ENCODE measurements at places on chromosomes 12 and 14. TPM values are rescaled to one million over a fixed set of nuclear protein-coding genes. Genes with fewer than 3 reads are reported as not detected.

Gene DENND5B
- total RNA-seq, result 0.10 TPM

Gene KERA
- not detected for total RNA-seq

Gene CCNB1IP1
- total RNA-seq, result 24.5 TPM

Gene ZDHHC22
- total RNA-seq, result not detected

Gene TSHR
- total RNA-seq, result 3.6 TPM

Gene ANKRD33
- total RNA-seq, result not detected

Gene PTHLH
- total RNA-seq, result not detected

Gene TCHP
- 35.1 TPM for total RNA-seq

Gene RACGAP1
- 112 TPM for total RNA-seq

Gene BCL11B
- 95.8 TPM for total RNA-seq

Gene PSMC1
- total RNA-seq, result 110 TPM

Gene GDF3
- not detected for total RNA-seq

Gene PPM1H
- total RNA-seq, result not detected

Gene MYF6
- not detected for total RNA-seq

Gene CACNA2D4
- total RNA-seq, result 15.1 TPM

Gene TCL1A
- total RNA-seq, result not detected

Gene OR9K2
- not detected for total RNA-seq

Gene KRT80
- total RNA-seq, result not detected

Gene HCAR3
- total RNA-seq, result 0.27 TPM

Gene PAWR
- 3.4 TPM for total RNA-seq

Gene IPO8
- total RNA-seq, result 48.5 TPM

Measured in T-helper 1 cell treated with Interleukin-12 subunit alpha and Interleukin-12 subunit beta and Interleukin-4 antibody, amounts not matched to agents 30 ng/mL and 1 ng/mL, for 36 hours (primary cell).